Glomerular endothelial cell (primary cell): ENCODE measurements at places on chromosomes 7 and 10.

- DNase-seq, result no peak
These were observed 94.0 kb upstream of the TARP start for GRCh38 chr7:38367301-38367890.

GRCh38 chr7:6478186-6478585 is 30.4 kb upstream of the DAGLB start:
- DNase-seq, result no peak

GRCh38 chr7:133452577-133452976 is 199.7 kb downstream of the EXOC4 start:
- no peak for DNase-seq

DNA sequence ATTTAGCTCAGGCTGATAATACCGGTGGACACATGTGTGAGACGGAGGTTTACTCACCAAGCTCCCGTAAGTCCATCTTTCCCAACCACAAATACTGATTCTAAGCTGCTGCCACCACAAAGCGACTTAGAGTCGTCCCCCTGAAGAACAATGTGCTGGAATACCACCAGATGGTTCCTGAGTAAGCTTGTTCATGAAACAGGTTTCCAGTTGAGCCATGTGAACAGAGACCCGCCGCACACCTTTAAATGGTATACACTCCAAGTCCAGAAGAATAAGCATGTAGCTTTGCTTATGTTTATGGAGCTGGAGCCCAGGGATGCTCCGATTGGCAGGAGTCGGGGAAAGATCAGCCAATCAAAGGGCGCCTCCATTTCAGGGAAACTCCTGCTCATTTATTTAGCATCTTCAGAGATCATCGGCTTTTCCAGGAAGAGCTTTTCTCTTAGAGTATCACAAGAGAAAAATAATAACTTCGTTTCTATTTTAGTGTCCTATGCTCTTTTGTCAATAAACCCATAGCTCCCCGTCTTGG is 261.6 kb upstream of the AOAH start:
- no peak for DNase-seq

GRCh38 chr7:37833107-37833817 is 15.1 kb upstream of the NME8 start:
- DNase-seq, result peak; percentile 25

DNA sequence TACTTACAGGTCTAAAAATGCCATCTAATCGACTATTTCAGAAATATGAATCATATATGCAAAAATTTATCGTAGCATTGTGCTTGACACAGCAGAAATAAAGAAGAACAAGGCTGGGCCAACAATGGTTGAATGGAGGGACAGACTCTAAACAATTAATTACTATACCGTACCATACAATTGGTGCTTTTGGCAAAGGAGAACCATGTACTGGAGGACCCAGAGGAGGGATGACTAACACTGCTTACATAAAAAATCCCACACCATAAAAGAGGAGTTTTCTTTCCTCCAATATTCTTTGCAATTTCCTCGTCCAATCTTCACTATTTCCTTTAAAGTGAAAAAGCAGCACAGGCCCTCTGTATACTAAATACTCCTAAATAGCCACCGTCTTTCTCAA is 94.1 kb downstream of the SGMS1 start:
- no peak for DNase-seq

DNA sequence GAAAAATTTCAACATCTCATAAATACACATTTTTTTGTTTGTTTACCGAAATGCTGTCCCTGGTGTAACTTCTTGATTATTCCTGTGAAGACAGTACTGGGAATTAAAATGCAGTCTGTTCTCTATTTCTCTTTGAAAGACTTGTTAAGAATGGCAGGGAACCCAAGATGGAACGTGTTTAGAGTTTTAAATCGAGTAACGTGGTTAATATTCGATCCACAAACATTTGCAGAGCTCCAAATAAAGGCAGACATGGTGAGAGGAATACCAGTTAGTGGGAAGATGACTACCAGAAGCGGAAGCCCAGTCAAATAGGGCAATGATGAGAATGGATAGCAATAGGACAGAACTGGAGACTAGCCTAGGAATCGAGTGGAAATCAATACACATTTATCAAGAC is 6.7 kb downstream of the PON3 start:
- DNase-seq, result no peak

GRCh38 chr7:29859524-29860185 is 53.3 kb downstream of the WIPF3 start:
- no peak for DNase-seq

- DNase-seq, result no peak
These were observed 121.2 kb upstream of the TARP start for GRCh38 chr7:38394660-38395059.

GRCh38 chr10:44853148-44853734 is 57.9 kb upstream of the TMEM72 start:
- no peak for DNase-seq

DNA sequence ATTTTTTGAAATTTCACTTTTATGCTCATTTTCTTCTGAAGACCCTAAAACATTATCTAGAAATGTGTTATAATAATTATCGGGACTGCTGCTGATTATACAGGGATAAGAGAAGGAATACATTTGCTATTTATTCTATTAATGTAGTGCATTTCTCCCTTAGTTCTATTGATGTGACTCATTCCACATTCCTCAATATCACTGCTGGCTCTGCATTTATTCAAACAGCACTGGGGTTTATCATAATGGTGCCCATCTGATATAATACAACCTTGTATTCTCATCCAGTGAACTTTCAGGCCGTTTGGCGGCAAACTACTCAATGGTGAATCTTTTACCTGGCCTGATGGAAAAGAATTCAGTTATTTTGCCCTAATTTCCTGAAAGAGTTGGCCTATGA is 7.8 kb downstream of the KCND2 start:
- DNase-seq, result no peak

- DNase-seq, result no peak
These were observed 7.3 kb downstream of the WDFY4 start for GRCh38 chr10:48691812-48692528.

- no peak for DNase-seq
These were observed 34.9 kb downstream of the DCLRE1C start for GRCh38 chr10:14918964-14919363.

- DNase-seq, result no peak
These were observed 27.8 kb downstream of the CAV1 start for GRCh38 chr7:116552602-116553001.

- DNase-seq, result no peak
These were observed 277.8 kb downstream of the EXOC4 start for GRCh38 chr7:133530682-133531081.

- DNase-seq, result no peak
These were observed 44.3 kb downstream of the ARL4A start for GRCh38 chr7:12731775-12732174.

DNA sequence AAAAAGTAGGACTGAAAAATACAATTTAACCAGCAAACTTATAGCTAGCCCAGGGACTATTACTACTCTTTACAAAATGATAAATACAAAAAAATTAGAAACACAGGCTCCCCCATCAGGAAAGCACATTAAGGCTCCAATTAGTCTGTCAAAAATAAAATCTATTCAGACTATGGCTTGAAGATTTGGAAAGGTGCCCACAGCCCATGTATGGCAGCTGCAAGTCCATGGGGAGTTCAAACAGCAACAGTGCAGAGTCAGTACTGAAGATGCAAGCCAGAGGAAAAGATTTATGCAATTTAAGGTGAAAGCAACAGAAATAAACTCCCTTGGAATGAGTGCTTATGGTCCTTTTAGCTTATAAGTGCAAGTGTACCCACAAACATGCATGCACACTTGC is 29.7 kb downstream of the IMMP2L start:
- no peak for DNase-seq

- DNase-seq, result no peak
These were observed 2.0 kb upstream of the AOAH start for GRCh38 chr7:36726311-36726710.

GRCh38 chr7:86954971-86955370 is 104.5 kb downstream of the ELAPOR2 start:
- DNase-seq, result no peak

DNA sequence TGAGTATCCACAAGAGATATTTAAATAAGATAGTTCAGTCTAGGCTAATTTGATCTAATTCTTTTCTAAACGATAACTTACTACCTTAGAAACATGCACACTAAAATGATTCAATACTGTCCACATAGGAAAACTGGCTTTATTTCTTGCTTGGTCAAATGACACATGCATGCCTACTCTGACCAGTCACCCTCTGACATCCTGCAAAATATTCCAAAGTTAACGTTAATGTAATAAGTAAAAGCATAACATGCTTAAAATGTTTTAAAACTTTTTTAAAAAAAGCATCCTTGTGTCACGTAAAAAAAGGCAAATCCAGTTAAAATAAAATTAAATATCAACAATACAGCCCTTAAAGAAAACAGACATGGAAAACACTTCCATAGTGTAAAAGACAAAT is 70.2 kb downstream of the UBE2H start:
- DNase-seq, result no peak

DNA sequence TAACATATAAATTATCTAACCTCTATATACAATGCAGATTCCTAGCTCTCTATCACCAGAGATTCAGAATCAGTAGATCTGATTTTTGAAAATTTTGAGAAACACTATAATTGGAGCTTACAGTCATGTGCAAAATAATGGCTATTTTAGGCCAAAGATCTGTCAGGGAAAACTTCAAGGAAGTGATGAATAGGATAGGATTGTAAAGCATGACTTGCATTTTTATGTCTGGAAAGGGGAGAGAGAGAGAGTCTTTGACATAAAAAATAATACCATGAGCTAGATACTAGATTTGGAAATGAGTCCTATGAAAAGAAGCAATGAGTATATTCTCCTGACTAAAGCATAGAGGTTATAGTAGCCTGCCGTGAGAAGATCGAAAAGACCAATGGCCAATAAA is 181.1 kb downstream of the SDHAF3 start:
- DNase-seq, result no peak

DNA sequence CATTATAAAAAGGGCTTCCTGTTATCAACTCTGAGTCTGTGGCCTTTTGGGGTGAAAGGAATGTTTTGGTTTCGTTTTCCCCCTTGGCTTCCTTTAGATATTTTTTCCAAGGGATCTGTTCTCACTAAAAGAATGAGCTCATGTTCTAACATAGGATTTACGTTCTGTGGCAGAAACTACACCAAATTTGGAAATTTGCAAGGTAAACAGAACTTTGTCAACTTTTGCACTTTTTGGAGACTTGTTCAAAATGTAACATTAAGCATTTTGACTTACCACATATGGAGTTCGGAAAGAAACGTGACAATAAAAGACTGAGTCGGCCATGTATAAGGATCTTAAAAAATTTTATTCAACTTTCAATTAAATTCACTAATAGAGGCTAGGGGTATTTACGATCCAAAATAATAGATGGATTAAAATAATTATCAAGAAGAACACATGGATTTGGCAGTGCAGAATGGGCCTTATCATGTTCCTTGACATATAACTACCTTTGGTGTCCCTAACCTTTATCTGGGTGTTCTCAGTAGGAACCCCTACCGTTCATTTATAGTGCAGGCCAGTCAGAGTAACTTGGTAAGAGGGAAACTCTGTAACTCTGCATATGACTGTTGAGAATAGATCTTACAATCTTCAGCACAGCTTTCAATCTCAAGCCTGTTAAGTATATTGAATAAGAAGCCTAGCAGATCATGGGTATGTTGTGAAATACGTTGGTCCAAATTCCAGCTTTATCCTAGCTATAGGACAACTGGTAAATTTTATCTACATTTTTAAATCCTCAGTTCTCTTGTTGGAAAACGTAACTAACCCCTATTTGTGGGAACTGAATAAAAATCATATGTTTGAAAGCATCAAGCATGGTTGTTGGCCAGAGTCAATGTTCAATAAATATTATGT is 11.8 kb downstream of the CPED1 start:
- DNase-seq, result no peak

DNA sequence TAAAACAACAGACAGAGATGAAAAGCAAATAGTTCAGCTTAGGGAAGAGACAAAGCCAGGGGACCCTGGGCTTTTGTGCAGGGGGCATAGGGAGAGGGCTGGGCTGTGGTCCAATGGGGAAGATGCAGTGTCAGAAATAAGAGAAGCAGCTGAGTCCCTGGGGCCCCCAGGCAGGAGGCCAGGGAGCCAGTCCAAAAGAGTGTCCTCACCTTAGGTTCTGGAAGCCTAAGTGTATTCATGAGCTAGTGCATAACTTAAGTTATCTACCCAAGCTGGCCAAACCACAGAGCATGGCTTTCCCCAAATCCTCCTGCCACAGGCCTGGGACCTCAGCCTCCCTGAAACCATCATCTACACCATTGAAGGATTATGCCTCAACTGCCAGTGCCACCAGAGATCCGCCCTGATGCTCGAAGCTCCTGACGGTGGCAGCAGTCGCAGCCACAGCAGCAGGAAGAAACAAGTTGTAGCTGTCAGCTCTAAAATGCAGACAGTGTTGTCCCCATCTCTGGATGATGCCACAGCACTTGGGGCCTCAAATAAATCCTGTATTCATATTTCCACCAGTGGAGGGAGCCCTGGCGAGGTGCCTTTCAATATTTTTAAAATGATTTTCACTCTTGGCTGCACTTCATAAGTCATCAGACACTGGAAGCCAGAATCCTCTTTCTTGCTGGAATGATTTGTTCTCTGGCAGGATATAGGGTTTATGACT is 574.6 kb downstream of the GRID1 start:
- DNase-seq, result no peak

GRCh38 chr7:111051832-111052231 is 39.1 kb upstream of the LRRN3 start:
- no peak for DNase-seq

GRCh38 chr7:131032786-131033185 is 294.9 kb upstream of the MKLN1 start:
- DNase-seq, result no peak

- no peak for DNase-seq
These were observed 26.9 kb downstream of the CCDC6 start for GRCh38 chr10:59879363-59879913.

GRCh38 chr10:31321396-31321941 is 2.5 kb downstream of the ZEB1 start:
- DNase-seq, result no peak

GRCh38 chr10:30854656-30855055 is 177.0 kb downstream of the ZNF438 start:
- no peak for DNase-seq

GRCh38 chr10:71964098-71964742 is at the start of gene CHST3:
Gene CHST3 (plus strand): TSS chr10:71964395. CDS start chr10:72005843, 41,448 bp downstream.
- no peak for DNase-seq

DNA sequence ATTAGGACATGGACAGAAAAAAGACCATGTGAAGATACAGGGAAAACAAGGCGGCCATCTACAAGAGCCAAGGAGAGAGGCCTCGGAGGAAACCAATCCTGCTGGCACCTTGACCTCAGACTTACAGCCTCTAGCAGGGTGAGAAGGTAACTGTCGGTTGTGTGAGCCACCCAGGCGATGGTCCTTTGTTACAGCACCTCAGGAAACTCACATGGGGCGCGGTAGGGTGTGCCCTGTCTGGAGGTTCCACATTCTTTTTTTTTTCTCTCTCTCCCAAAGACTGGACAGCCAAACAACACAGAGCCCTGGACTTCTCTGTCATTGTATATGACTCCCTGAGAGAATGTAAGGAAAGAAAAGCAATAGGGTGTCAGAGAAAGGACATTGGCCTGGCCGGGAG is 163.2 kb downstream of the KCNMA1 start:
- DNase-seq, result no peak

DNA sequence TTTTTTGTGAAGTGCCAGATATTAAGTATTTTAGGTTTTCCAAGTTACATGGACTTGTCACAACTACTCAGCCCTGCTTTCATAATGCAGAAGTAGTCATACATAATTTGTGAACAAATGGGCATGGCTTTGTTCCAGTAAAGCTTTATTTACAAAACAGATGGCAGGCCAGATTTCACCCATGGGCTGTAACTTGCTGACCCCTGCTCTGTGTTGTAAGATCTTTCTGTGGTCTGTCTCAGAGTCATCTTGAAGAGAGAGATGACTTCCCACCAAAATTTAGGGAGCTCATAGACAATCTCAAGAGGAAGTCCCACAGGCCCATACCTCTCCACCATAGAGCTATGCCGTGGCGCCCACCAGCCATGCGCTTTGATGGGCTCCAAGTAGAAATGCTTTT is 616.1 kb downstream of the LRMDA start:
- DNase-seq, result no peak
